ENCODE measurements at places on chromosomes 2 and 18. TPM values are rescaled to one million over a fixed set of nuclear protein-coding genes. Genes with fewer than 3 reads are reported as not detected.

IL37 gene
- total RNA-seq: not detected

NT5C1B gene
- total RNA-seq: not detected

GRCh38 chr2:158498043-158498748, 41.4 kb downstream of the PKP4 start:
- no peak for DNase-seq

GRCh38 chr2:47236503-47237215, 81.6 kb upstream of the STPG4 start:
- DNase-seq: no peak
